Hematopoietic multipotent progenitor cell treated with erythropoietin and hydrocortisone succinate and interleukin-3 and kit ligand, for 17 days (in vitro differentiated cells): ENCODE measurements at places on chromosomes 1 and 21.

GRCh38 chr1:45892068-45892785 lies 88.8 kb downstream of the MAST2 start:
- no peak for DNase-seq

DNA sequence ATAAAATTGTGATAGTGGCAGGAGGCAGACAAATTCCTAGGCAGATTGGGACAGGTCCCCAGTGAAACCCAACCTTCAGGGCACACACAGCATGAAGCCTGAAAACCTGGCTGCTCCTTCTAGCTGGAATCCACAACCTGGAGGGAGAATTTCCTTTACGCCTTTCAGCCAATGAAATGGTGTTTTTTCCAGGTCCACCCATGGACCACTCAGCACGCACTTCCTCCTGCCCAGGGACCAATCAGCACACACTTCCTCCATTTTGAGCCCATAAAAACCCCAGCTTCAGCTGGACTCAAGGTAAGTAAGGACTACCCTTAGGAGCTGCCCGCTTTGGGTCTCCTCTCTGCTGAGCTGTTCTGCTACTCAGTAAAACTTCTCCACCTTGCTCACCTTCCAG lies 120.1 kb downstream of the AKT3 start:
- DNase-seq: no peak

DNA sequence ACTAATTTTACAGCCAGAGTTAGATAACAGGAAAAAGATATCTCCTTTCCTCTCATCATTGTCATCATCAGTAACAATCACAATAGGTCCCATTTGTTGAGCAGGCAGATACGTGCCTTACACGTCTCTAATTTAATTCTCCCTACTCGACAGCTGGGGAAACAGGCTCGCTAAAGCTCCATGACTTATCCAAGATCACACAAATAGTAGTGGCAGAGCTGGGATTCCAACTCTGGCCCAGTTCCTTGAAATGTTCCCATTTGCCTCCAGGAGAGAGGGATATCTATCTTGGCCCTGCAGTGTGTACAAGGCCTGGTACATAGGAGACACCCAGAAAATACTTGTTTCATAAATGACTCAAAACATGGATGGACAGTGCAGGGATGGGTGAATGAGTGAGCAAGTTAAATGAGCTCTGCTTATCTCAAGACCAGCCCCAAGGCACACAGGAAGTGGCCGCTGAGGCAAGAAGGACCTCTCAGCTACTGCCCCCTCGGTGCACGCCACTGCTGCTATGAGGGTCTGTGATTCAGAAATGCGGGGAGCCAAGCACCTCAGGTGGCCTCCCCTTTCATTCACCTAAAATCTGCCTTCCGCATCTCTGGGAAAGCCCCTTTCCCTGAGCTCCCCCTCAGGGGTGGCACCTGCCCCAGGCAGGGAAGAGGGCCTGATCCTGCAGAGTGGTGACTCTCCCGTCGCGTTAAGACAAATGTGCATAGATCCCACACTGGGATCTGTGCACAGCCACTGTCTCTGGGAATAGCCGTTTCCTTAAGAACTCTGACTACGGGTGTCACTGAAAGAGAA lies 3.6 kb downstream of the KCNN3 start:
- no peak for DNase-seq

DNA sequence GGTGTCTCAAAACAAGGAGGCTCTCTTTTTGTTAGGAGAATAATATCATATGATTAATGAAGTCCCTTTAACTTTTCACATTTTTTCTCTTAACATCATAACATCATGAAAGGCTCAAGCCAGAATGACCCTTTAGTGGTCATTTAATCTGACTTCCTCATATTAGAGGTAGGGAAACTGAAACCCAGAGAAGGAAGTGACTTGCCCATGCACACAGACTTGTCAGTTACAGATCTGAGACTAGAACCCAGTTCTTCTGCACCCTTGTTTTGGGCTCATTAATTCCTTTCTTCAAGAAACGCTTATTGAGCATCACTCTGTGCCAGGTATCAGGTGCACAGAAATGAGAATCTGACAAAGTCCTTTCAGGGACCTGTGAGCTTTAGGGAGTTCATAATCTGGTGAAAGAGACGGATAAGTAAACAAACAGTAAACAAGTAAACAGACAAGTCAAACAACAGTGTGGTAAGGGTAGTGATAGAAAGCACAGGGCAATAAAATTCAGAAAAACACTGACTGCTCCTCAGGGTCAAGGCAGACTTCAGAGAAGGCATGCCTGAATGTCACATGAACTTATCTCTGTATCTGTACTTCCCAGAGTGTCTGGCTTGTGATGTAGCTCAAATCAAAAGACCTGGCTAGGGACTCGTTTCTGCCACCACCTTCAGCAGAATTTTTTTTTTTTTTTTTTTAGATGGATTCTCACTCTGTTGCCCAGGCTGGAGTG lies 38.3 kb upstream of the OSBPL9 start:
- DNase-seq: no peak

- no peak for DNase-seq
Observed at GRCh38 chr1:30906631-30907441, 1.7 kb downstream of the SDC3 start.

GRCh38 chr1:174584071-174584470 lies 136.3 kb downstream of the GPR52 start:
- DNase-seq: no peak

DNA sequence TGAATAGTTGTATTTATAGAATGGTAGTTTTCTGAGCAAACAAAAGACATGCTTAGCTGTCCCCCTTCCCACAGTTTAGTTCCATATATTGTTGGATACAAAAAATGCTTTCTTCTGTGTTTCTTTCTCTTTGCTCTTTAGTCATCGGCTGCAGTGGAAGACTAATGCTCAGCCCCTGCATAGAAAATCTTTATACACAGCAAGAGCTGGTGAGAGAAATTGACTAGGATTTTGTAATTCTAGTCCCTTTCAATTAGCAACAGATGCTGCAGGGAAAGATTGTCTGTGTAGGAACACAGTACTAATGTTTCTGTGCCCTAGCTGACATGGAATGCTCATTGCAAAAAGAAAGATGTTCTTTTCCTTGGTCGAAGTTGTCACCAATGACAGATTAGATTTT lies 200.9 kb downstream of the RPS6KC1 start:
- DNase-seq: no peak

- DNase-seq: no peak
Observed at GRCh38 chr21:26148840-26149354, 21.7 kb downstream of the APP start.

DNA sequence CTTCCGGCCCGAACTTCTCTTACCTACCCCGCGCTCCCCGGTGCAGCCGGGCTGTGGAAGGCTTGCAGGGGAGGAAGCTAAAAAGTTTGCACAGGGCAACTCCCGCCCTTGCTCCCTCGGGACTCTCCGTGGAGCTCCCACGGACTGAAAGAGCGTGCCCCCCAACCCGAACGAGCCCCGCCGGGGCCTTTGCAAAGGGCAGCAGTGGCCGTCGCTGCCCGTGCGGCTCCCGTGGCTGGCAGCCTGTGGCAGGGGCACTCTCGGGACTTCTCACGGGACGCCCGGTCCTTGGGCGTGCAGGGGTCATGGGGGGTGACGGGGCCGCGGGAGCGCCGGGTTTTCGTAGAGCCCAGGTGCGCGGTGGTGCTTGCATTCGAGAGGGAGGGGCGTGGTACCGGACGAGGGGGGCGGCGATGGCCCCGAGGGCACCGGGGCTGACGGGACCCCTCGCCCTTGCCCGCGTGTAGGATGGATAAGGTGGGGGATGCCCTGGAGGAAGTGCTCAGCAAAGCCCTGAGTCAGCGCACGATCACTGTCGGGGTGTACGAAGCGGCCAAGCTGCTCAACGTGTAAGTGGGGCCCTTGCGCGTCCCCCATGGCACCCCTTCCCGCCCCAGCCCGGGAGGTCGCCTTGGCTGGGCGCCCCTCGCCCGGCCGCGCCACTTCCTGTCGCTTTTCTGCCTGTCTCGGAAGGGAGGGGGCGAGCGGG lies 711 bp downstream of the GADD45A start:
- DNase-seq: peak; percentile 75

GRCh38 chr1:235277709-235278108 lies 50.3 kb downstream of the ARID4B start:
- DNase-seq: no peak

- DNase-seq: no peak
Observed at GRCh38 chr1:118948846-118949245, 39.3 kb downstream of the TBX15 start.

DNA sequence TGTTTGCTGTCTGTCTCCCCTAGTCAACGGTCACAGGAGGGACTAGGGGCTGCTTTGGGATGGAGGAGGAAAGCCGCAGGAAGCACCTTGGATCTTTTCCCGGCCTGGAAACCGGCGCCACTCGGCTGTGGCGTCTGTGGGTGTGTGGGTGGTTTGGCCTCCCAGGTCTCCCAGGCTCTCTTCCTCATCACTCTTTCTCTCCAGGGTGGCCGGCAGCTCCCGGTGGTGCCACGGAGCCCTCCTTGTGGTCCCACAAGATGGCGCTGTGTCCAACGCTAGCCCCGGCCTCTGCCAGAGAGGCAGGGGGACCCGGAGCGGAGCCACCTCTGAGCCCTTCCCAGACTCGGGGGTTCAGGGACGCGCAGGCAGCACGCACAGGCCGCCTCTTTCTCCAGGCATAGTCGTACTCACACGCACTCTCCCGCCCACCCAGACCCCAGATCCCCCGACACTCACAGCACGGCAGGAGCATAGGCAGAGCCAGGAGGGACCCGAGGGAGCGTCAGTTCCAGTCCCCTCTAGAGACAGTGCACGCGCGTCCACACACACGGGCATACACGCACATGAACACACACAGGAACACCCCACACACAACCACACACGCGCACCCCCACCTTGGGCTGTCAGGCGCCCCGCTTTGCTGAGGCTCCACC lies 31.2 kb downstream of the CDCP2 start:
- peak; percentile 60 for DNase-seq

DNA sequence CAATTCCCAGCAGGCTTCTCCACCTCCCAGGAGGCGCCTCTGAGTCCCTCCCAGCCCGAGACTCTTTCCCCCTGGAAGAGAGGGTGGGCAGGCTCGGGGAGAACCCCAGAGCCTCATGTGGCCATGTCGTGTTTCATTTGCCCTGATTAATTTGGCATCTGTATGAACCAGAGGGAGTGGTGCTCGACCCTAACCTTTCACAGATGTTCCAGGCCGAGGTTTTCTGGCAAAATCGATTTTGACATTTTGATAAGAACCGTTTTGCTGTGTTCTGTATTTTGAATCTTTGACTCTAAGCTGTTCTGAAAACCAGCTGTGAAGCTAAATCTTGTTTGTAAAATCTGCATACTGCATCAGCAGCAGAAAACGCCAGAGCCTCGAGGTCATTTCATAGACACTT lies 367.4 kb downstream of the CAMTA1 start:
- no peak for DNase-seq

DNA sequence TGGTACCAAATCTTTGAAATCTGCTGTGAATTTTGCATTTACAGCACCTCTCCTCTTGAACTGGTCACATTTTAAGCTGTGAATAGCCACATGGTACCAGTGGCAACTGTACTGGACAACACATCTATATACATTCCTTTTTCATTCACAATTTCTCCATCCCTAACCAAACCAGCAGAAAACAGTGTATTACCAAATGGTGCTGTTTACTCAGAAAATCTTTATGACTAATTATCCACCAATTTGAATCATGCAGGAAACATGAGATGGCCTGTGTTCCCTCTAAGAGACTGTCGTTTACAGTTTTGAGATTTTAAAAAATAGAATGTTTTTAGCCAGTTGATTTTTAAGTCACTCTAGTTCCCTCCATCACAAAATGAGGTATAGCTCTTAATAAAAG lies 17.6 kb upstream of the CCT8 start:
- no peak for DNase-seq

DNA sequence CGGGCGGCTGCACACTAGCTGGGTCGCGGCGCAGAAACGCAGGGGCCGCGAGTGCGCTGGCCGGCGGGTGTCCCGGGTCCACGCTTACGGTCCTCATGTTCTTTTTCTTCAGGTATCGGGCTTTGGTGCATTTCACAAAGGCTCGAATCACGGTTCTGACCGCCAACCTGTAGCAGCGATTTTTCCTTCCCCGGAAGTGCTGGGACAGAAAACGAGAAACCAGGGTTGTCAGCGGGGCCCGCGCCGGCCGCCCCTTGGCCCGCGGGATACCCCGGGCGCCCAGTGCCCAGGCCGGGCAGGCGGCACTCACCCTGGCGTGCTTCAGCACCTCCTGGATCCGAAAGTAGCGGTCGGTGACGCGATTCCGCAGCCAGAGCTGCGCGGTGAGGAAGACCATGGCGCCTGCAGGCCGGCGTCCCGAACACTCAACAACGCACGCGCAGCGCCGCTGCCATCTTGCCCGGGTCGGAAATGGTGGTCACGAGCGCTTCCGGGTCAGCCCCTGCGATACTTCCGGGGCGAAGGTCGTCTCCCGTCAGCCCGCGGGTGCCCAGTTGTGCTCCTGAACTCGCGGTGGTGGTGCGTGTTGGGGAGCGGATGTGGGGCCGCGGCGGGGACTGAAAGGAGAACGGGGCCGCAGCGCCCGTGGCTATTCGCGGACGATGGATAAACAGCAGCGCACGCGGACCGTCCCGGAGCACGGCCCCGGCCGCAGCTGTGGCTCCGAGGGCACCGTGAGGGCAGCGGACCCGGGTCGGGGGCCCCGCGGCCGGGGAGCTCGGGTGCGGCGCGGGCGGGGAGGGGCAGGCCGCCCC lies at the start of gene MRPL20:
Gene MRPL20, minus strand, starts transcription at position 473 of the 815 bp plus-strand sequence. Its CDS starts 76 bp downstream, at position 397.
- peak; percentile 95 for DNase-seq

GRCh38 chr1:38312753-38313152 lies 266.2 kb upstream of the POU3F1 start:
- no peak for DNase-seq

DNA sequence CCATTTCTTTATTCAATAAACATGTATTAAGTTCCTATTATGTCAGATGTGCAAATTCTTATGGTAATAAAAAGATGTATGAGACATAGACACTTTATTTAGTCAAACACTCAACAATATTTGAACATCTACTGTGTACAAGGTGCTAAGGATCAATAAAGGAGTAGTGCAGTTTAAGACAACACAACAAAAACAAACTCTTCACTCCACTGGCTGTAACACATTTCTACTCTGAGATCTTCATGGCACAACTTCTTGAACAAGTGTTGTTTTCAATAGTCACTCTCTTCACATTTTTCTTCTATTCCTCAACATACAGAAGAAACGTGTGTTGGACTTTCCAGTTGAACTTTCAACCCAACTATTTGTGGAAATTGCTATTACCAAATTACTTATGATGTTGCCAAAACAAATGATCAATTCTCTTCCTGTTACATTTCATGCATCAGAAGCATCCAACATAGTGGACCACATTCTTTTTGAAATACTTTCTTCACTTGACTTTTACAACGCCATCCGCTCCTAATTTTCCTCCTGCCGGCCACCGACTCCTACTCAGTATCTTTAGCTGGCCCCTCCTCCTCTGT lies 25.4 kb downstream of the HSD3B1 start:
- no peak for DNase-seq

DNA sequence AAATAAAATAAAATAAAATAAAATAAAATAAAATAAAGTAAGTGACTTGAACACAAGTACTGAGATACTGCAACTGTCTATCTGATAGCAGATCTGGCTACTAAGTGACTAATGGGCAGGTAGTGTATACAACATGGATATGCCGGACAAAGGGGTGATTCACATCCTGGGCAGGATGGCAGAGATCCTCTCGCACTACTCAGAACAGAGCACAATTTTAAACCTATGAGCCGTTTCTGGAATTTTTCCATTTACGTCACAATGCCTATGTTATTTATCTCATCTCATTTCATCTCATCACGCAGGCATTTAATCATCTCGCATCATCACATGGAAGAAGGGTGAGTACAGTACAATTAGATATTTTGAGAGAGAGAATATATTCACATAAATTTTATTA lies 233.3 kb upstream of the COA6 start:
- DNase-seq: no peak

- DNase-seq: no peak
Observed at GRCh38 chr1:234295068-234295467, 78.2 kb upstream of the COA6 start.

GRCh38 chr1:180155182-180155682 lies 563 bp downstream of the QSOX1 start:
- DNase-seq: no peak
